ENCODE measurements at places on chromosomes 2 and 18.
A peak's percentile ranks its signal among the peaks of the same experiment; 100 is the strongest.

DNA sequence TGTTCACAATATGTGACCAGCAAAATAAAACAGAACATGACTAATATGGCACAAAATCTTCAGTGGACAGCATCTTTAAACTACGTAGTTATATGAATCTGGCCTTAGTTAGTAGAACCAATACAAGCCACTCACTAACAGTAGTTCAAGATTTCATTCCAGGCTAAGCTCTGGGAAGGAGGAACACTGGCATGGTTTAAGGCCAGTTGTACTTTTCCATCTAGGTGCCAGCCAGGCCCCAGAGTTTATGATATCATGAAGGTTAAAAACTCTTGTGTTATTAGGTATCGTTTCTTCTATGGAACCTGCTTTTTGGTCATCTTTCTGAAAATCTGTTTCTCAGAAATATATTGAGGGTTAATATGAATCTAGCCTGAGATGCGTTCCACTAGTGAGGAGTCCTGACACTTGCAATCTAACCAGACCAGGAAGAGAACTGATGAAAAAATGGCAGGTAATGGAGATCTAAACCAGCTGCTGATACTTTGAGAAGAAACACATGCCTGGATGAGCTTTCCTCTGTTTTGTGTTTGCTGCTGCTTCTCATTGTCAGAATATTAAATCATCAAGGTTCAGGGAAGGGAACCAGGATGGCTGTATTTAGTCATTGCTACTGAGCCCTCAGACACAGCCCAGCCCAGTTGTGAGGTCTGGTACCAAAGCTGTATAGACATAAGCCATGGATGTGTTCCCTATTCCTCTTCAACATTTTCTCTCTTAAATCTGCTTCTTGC lies 182.8 kb upstream of the SETBP1 start:
- no peak for DNase-seq

GRCh38 chr18:58091099-58091611 lies 47.1 kb downstream of the NEDD4L start:
- no peak for DNase-seq

- DNase-seq: no peak
Observed at GRCh38 chr2:172449911-172450550, 22.6 kb downstream of the ITGA6 start.

GRCh38 chr2:30203156-30203555 lies 28.2 kb upstream of the LBH start:
- no peak for DNase-seq

GRCh38 chr2:26346454-26347053 lies at the start of gene ADGRF3:
Gene ADGRF3 (minus strand): TSS chr2:26346789. CDS start chr2:26346234, 555 bp downstream.
- DNase-seq: peak; percentile 51

GRCh38 chr2:40155728-40156127 lies 296.2 kb downstream of the SLC8A1 start:
- no peak for DNase-seq

- peak; percentile 93 for DNase-seq
Observed at GRCh38 chr2:14632133-14632936, at the start of gene LRATD1. Gene LRATD1 (plus strand): TSS chr2:14632717. CDS start chr2:14633980, 1,263 bp downstream.

- peak; percentile 40 for DNase-seq
Observed at GRCh38 chr2:64595397-64596176, 58.1 kb downstream of the SERTAD2 start.

DNA sequence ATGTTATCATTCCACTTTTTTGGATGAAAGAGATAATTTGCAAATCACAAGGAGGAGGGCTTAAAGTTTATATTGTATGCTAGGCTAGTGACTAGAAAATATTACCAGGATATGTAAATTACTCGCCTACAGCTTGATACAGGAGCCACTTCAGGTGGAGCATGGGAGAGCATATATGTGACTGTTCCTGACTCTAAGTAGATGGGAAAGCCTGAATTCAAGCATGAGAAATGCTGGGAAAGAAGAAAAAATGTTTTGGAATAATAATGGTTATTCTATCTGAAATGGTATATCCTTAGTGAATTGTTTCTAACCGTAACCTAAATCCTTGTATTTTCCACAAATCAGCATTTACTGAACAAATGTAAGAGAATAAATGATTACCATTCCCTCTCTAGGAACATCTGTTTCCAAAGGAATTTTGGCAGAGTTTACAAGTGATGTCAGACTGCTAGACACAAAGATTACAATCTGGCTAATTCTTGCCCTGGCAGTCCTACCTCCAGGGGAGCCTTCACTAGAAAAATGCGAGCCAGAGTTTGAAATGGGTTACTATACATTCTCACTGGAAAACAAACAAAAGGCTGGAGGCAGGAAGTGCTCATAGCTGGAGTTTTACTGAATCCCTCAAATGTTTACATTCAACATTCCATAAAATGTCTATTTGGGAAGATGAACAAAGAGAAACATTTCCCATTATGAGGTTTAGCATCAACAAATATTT lies 129.4 kb upstream of the MAPRE2 start:
- no peak for DNase-seq

DNA sequence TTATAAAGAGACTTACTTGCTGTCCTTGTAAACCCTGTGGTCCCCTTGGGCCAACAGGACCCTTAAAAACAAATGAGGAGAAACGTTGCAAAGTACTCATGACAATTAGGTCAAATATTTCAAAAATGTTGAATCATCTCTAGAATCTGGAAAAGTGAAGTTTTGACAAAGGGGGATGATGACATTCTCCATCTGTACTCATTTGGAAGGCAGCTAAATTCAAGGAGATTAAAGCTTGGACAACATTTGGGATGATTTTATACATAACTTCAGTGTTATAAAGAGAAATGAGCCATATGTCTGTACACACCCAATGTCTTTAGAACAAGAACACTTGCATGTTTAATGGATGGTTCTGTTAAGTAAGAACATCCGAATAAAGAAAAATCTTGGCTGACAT lies 92.9 kb downstream of the COL5A2 start:
- DNase-seq: no peak

- no peak for DNase-seq
Observed at GRCh38 chr2:136384531-136385303, 266.8 kb upstream of the CXCR4 start.

GRCh38 chr18:78558948-78559347 lies 420.7 kb upstream of the SALL3 start:
- no peak for DNase-seq

DNA sequence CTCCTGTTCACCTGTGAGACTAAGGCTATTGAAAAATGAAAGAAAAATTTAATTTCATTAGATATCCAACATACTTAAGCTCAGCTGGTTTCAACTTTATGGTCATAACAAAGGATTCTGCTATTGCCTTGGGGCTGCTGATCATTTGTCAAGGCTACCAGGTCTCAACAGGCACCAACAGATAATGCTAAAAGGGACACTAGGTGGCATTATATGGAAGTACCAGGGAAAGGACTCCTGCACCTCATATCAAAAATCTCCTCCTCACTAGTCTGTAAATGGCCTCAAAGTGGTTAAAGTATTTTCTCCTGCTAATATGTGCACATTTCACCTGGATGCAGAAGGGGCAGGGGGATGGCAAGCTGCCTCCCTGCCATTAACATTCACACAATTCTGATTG lies 167.9 kb upstream of the REG3A start:
- no peak for DNase-seq

- DNase-seq: no peak
Observed at GRCh38 chr2:221929259-221929658, 357.2 kb upstream of the EPHA4 start.

DNA sequence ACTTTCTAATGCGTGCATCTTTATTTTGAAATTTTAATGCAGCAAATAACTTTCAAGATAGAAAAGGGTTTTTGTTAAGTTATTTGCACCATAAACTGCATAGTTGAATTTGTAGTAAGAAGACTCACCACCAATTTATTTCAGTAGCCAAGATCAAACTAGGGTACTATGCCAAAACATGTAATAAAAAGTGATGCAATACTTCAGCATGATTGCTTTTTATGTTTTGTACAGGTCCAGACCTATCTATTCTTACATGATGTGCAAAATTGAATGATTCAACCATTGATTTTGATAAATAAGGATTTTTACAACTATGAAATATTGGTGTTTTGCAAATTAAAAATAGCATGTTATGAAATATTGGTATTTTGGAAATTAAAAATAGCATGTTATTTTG lies 26.7 kb downstream of the AGPS start:
- DNase-seq: no peak

- no peak for DNase-seq
Observed at GRCh38 chr2:190811811-190812210, 68.8 kb upstream of the GLS start.

GRCh38 chr18:52937840-52938239 lies 597.8 kb downstream of the DCC start:
- no peak for DNase-seq

DNA sequence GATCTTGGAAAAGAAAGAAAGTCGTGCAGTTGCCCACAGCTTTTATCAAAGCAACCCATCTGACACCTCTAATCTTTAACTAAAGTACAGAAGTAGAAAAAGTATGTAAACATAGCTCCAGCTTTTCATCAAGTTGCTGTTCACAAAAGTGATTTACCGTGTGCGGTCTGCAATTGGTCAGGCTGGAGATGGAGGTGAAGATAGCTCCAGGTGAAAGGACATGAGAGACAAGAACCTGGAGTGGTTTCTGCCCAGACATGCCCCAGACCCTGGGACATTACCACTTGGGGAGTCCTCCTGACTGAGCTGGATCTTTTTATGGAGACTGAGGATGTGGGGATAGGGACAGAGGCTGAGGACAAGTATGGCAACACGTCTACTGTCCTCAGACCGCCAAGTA lies 82.7 kb downstream of the LAMA1 start:
- no peak for DNase-seq

GRCh38 chr2:174224665-174225288 lies 23.6 kb downstream of the OLA1 start:
- no peak for DNase-seq

DNA sequence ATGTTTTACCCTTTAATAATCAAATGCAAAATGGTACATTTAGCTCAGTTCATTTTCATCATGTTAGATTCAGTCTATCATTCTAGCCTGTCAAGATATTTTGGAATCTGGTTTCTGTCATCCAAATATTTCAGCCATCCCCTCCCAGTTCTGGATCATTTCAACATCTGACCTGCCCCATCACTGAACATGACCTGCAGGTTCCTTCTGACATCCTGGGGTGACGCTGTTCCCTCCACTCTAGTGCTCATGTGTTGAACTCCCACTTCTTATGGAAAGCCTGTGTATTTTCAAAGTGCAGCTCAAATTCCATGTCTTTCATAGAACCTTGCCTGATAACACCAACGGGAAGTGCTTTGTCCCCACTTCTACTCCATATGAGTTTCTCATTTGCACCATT lies 320.0 kb upstream of the TNP1 start:
- DNase-seq: no peak

GRCh38 chr2:126886916-126887280 lies 11.8 kb upstream of the TEX51 start:
- no peak for DNase-seq

DNA sequence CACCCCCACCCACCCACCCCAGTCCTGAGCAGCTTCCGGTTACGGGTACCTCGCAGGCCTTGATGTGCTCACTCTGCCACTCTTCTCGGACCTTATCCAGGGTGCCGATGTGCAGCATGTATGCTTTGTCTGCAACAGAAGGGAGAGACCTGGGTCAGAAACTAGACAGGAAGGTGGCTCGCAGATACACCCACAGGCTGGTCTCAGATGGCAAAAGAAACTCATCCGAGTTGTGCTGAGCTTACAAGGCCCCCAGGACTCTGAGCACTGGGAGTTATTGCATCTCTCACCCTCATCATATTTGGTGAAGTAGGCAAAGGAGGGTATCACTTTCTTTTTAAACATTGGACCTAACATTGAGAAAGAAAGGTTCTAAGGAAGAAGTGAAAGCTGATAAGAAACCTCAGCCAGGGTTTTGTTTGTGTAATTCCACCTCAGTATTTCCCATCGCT lies 30.6 kb upstream of the EPG5 start:
- no peak for DNase-seq

- DNase-seq: no peak
Observed at GRCh38 chr2:215565897-215566296, 130.0 kb upstream of the FN1 start.

DNA sequence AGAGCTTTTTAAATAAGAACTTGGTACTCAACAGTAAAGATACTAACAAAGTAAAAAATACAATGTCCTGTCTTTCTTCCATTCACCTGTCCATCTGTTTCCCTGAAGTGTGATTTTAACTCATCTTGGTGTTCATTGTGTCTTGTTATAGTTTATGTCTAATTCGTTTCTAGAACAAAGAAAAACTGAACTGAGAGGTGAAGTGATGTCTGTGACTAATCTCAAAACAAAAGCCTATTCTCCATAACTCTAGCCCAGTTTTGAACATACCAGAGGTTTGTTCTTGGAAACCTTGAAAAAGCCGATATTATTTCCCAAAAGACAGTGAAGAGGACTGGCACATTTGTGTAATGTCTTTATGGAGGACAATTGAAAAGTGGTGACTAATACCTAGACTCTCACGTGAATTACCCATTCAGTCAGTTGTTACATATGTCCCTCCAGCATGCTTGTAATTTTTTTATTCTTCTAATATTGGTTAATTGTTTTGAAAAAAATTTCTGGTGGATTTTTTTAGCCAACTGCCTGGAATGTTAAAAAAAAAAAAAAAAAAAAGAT lies 725.8 kb downstream of the SATB2 start:
- no peak for DNase-seq

- DNase-seq: no peak
Observed at GRCh38 chr2:164323978-164324377, 297.3 kb downstream of the GRB14 start.

GRCh38 chr2:100012561-100012960 lies 129.8 kb downstream of the AFF3 start:
- DNase-seq: no peak

- DNase-seq: peak; percentile 78
Observed at GRCh38 chr2:16281451-16282335, 341.3 kb downstream of the MYCN start.

DNA sequence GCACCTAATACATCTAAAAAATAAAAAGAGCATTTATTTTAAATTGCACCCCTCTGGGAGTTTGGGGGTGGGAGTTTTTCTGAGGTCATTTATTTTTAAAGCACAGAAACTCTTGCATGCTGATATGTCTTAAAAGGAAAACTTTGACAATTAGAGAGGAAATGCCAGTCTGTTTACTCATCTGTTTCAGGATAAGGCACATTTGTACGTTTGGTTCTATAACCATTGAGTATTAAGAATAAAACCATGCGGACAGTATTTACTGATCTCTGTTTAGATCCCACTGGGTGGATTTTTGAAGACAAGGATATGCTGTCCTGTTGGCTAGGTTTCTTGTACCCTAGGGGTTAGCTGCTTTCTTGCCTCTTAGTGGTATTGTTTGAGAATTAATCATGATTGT lies 122.9 kb downstream of the TANC1 start:
- no peak for DNase-seq

- no peak for DNase-seq
Observed at GRCh38 chr18:31447530-31448191, at the start of gene DSG3. Gene DSG3 (plus strand): TSS chr18:31447741. CDS start chr18:31447878, 137 bp downstream.

DNA sequence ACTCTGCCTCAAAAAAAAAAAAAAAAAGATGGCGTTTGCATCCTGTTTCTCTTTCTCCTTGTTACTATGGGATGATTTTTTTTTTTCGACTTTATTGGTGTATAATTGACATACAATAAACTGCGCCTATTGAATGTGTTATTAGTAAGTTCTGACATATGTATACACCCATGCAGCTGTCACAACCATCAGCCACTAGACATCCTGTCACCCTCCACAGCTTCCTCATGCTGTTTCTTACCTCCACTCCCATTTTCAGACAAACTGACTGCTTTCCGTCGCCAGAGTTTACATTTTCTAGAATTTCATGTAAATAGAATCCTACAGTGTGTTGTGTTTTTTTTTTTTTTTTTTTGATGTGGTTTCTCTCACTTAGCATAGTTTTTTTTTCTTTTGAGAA lies 27.9 kb downstream of the RRM2 start:
- no peak for DNase-seq

- DNase-seq: no peak
Observed at GRCh38 chr2:25420820-25421237, 79.1 kb upstream of the DNMT3A start.

Measured in NCI-H187 (cell line).